ENCODE measurements at places on chromosomes 16 and 17.
A peak's percentile ranks its signal among the peaks of the same experiment; 100 is the strongest.

- peak; percentile 47 for DNase-seq
These were observed 29.3 kb downstream of the ACTG1 start for GRCh38 chr17:81483085-81483861.

DNA sequence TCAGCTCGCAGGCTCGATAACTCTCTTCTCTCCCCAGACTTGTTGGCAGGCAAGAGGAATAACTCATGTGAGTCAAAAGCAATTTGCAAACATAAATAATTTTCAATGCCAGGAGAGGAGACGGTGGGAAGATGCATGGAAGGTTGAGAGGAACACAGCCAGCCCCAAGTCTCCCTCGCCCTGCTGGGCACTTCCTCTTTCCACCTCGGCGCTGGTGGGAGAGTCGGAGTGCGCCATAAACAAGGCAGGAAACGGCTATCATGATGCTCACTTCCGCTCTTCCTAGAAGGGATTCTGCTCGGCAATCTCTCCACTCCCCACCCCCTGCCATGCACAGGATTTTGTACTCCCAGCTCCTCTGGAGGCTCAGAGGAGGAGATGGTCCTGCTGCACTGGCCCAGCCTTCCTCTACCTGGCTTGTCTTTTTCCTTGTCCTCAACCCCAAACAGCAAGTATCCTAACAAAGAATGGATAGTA, 13.0 kb downstream of the CBX4 start:
- no peak for DNase-seq

GRCh38 chr17:50379351-50380132, 6.5 kb downstream of the EME1 start:
- no peak for DNase-seq

GRCh38 chr17:37605813-37606505, 3.3 kb downstream of the SYNRG start:
- no peak for DNase-seq

- DNase-seq, result no peak
These were observed 20.1 kb upstream of the ADCY9 start for GRCh38 chr16:4136229-4136813.

DNA sequence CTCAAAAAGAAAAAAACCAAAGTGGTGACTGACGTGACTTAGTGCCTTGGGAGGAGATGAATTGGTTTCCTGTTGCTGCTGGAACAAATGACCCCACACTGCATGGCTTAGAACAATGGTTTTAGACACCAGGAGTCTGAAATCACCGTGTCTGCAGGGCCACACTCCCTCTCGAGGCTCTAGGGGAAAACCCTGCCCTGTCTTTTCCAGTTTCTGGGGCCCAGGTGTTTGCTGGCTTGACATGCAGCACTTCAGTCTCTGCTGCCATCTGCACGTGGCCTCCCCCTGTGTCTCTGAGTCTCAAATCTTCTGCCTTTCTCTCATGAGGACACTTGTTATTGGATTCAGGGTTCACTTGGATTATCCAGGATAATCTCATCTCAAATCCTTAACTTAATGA, 323.8 kb upstream of the TNRC6C start:
- peak; percentile 72 for DNase-seq

All from activated T-cell treated with anti-CD3 and anti-CD28 coated beads, Interleukin-2, amount 50 U/mL, for 48 hours (primary cell).